NB4 (cell line): ENCODE measurements at places on chromosomes 4 and X.

DNA sequence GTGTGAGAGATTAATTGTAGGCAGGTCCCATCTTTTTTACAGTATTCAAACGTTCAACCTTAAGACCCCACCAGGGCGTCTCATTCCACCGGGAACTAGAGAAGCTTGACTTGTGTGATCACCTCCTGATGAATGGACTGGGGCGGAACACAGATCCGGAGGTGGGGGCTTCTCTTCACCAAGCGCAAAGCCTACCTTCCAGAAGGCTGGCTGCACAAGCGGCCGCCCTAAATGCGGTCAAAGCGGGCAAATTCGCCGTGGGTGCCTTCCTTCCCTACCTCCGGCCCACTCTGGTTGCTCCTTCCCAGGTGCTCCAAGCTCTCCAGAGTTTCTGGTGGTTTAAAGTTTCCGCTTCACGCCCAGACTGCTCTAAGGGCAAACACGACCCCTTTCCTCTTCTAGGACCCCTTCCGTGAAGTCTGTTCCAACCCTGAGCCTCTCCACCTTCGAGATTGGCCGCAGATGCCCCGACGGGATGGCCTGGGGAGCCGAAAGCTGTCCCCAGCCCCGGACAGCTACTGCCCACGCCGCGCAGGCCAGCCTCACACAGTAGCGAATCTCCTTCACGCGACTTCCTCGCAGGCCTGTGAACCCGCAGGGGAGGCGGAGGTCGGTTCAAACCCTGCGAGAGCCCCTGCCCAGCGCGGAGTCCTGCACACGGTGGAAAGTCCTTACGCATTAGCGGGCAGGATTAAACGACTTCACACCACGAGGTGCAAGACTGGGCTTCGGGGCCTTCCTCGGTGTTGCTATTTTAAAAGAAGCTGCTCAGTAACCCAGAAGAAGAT lies 1.6 kb upstream of the WWC2 start:
- DNase-seq, result peak; percentile 16

- DNase-seq, result no peak
Observed at GRCh38 chr4:98493296-98493695, 165.1 kb downstream of the TSPAN5 start.

- no peak for DNase-seq
Observed at GRCh38 chrX:18098763-18099162, 121.9 kb downstream of the BEND2 start.

- peak; percentile 13 for DNase-seq
Observed at GRCh38 chr4:41542526-41543275, 4.7 kb downstream of the LIMCH1 start.

GRCh38 chrX:129732857-129733256 lies 5.9 kb upstream of the XPNPEP2 start:
- no peak for DNase-seq

DNA sequence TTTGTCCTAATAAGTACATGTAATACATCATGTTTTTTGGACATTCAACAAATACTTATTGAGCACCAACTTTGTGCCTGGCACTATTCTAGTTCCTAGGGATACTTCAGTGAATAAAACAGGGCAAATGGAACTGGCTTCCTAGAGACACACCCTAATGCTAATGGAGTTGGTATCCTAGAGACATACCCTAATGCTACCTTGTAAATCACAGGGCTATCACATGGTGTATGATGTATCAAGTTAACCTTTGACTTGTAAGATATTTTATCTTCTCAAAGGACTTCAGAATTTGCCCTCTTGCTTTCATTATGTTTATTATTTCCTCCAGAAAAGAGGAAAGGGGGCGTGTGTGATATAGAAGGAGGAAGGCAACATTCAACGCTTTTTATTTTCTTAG lies 10.1 kb downstream of the GK start:
- no peak for DNase-seq

DNA sequence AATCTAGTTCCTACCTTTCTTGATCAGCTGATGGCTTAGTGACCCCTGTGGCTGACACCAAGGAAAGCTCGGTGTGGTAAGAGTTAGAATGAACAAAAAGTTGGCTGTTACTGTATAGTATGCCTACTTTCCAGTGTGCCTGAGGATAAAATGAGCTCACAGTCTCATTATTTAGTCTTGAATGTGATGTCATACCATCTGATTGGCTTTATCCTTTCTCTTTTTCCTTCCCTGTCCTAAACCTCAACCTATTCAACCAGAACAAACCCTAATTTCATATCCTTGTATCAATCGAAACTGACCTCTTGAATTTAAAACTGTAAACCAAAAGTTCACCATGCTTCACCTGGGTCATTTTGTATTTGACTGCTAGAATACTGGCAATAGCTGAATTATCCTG lies 156.4 kb downstream of the PPARGC1A start:
- no peak for DNase-seq

DNA sequence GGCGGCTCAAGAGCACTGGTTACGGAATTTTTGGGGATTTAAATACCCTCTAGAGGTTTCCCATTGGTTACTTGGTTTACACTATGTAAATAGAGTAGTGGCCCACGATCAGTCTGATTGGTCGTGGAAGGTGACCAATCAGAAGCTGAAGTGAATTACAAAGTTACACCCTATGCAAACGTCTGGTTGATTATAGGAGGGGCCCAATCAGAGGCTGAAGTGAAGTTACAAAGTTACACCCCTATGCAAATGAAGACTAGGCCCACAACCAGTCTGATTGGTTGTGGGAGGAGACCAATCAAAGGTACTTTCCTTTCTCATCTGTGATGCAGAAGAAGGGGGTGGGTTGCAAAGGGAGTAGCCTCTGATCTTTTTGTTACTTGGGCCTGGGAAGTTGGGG lies 45.1 kb upstream of the HSD17B10 start:
- DNase-seq, result peak; percentile 52

DNA sequence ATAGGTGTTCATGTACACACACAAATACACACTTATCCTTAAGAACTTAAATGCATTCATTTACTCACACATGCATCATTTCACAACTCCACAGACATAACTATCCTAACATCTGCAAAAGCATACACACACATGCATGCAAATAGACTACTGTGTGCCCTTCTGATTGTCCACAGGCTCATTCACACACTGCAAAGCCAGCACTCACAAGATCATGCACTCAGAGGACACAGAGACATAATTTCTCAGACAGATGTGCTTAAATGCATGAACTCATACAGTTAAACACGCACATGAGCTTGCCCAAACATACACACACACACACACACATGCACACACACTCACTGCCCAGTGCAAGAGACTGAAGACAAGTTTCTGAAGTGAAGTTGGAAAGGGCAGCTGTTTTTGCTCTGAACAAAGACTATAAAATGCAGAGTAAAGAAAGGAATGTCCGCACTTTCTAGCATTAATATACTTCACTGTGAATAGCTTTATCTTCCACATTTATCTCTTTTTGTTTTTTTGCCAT lies 1018.0 kb upstream of the HS3ST1 start:
- DNase-seq, result no peak

- no peak for DNase-seq
Observed at GRCh38 chr4:48342606-48342880, 1.2 kb downstream of the SLAIN2 start.

DNA sequence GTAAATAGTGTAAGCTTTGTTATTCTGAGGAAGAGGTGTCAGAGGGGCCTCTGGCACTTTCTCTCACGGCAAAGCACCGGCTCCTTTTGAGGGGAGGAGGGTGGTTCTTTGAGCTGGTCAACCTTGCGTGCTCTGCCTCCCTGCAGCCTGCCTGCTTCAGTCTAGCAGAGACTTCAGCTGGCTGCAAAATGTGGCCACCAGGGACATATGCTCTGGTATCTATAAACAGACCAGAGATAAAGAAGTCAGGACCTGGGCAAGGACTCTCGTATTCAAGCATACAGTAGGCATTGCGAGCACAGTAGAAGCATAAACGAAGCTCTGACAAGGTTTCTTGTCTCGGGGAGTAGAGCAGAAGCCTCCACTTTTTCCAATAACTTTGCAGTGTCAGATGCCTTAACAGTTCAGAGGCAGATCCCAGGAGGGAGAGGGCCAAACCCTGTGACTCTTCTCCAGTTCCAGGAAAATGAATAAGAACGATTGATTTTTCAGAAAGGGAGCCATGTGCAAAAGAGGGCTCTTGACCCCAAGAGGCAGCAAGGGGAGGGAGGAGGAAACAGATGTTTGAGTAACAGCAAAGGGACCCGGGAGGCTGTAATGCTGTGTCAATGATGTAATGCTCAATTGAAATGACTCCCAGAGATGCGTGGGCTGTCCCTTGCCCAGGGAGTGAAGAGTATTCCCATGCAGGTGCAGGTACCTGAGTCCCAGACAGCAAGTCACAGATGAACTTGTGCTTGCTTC lies 57.9 kb upstream of the TEX13D start:
- peak; percentile 37 for DNase-seq

- DNase-seq, result peak; percentile 76
Observed at GRCh38 chr4:122588453-122589238, 32.2 kb downstream of the IL21 start.

GRCh38 chr4:28518561-28519165 lies 1658.0 kb downstream of the STIM2 start:
- DNase-seq, result no peak
